ENCODE measurements at places on chromosomes 7 and 10.

DNA sequence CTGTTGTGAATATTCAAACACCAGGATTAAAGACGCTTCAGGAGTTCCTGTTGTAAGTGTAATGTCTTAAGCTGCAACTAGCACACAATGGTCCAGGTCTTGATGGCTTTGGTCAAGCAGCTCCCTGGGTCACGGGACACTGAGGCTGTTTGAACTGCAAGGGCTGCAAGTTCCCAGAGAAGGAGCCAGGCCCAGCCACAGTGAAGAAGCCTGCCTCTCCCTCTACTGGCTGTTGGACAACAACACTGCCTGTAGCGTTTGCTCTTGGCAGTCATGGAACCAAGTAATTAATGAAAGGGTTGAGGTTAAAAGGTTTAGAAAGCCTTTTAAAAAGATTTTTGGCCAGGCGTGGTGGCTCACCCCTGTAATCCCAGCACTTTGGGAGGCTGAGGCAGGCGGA, 31.9 kb upstream of the GUSB start:
- no peaks in the 10 kb centered on the region for H3K36me3 ChIP-seq
- H3K4me1 ChIP-seq: no peaks in the 10 kb centered on the region
- H3K27ac ChIP-seq: no peak overlapping the region
- no peaks in the 10 kb centered on the region for H3K27me3 ChIP-seq

DNA sequence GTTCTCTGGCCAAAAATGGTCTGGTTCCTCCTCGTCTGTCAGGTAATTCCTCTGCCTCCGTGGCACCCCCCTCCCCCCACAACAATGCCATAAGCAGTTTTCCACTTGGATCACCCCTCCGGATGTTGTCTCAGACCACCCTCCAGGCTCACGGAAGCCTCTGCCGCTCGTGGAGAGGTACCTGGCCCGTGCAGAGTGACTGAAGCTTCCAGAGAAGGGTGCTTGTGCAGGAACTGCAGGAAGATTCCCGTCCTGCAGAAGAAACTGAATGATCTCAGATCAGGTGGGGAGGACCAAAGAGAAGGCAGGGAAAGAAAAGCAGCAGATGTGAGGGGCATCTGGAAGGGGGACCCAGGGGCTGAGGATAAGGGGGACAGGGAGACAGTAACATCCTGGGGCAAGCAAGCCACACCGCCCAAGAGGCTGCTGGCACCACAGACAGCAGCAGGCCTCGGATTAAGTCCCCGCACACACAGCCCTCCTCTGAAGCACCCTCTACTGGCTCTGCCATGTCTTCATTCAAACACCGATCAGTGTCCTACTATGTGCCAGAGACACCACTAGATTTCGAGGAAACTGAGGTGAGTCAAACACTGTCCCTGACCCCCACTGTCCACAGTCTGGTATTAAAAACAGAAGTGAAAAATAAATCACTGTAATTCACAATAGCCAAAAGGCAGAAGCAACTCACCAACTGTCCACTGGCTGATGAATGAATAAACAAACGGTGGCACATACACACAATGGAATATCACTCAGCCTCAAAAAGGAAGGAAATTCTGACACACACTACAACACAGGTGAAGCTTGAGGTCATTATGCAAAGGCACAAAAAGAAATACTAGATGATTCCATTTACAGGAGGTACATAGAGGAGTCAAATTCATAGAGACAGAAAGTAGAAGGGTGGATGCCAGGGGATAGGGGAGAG, 26.4 kb downstream of the KIAA1549 start:
- DNase-seq: no peak
- H3K4me1 ChIP-seq: no peaks in the 10 kb centered on the region
- H3K27ac ChIP-seq: no peak overlapping the region
- H3K36me3 ChIP-seq: no peaks in the 10 kb centered on the region
- no peak overlapping the region for H3K4me3 ChIP-seq

GRCh38 chr10:89470628-89471027, 56.3 kb downstream of the IFIT5 start:
- no peak for DNase-seq
- no peaks in the 10 kb centered on the region for H3K36me3 ChIP-seq
- no peaks in the 10 kb centered on the region for H3K4me1 ChIP-seq
- no peak overlapping the region for H3K4me3 ChIP-seq
- H3K27me3 ChIP-seq: peaks cover 2% of the 10 kb centered on the region

GRCh38 chr10:24622781-24623301, 100.8 kb downstream of the ARHGAP21 start:
- no peak for DNase-seq
- H3K27ac ChIP-seq: peak overlapping the region; percentile 72
- H3K27me3 ChIP-seq: no peaks in the 10 kb centered on the region
- H3K36me3 ChIP-seq: no peaks in the 10 kb centered on the region
- peak overlapping the region; percentile 1 for H3K4me3 ChIP-seq

DNA sequence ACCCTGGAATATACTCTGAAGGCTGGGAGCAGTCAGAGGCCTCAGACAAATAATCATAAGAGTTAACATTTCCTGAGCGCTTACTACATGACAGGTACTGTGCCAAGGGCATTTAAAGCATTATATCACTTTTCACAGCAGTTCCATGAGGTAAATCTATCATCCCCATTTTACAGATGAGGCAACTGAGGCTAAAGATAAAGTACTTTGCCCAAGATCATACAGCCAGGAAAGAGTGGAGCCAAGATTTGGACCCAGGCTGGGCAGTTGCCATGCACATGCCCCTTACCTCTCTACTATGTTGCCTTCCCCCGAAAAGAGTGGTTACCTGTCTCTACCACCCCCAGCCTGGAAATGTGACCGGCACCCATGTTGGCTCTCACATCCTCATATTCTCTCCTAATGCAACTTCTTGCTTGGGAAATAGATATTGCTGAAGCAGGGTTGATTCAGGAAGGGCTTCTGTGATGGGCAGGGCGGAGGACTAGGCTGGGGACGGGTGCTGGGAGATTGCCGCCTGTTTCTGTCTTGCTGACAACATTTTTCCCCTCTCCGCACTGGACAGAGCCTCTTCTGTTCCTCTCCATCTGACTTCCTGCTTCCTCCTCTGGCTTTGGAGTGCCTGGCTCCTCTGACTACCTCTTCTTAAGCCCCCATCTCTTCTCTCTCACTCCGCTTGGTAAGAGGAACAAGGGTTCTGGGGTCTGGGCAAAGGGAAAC, 13.8 kb downstream of the SMO start:
- no peaks in the 10 kb centered on the region for H3K36me3 ChIP-seq
- no peak overlapping the region for H3K4me3 ChIP-seq
- no peak overlapping the region for H3K27ac ChIP-seq
- H3K27me3 ChIP-seq: peaks cover 20% of the 10 kb centered on the region

- no peaks in the 10 kb centered on the region for H3K36me3 ChIP-seq
- no peaks in the 10 kb centered on the region for H3K4me1 ChIP-seq
- no peak overlapping the region for H3K27ac ChIP-seq
Measured at GRCh38 chr10:22893781-22894180, 34.1 kb upstream of the ARMC3 start.

- H3K36me3 ChIP-seq: no peaks in the 10 kb centered on the region
- no peak overlapping the region for H3K27ac ChIP-seq
- no peaks in the 10 kb centered on the region for H3K4me1 ChIP-seq
- DNase-seq: no peak
Measured at GRCh38 chr10:92920866-92921265, 72.5 kb downstream of the EXOC6 start.

- H3K36me3 ChIP-seq: peaks cover 2% of the 10 kb centered on the region
- peak overlapping the region; percentile 86 for H3K27ac ChIP-seq
- H3K27me3 ChIP-seq: no peaks in the 10 kb centered on the region
- DNase-seq: peak; percentile 43
- H3K4me1 ChIP-seq: peaks cover 16% of the 10 kb centered on the region
- peak overlapping the region; percentile 70 for H3K4me3 ChIP-seq
Measured at GRCh38 chr10:87093632-87094372, 841 bp downstream of the GLUD1 start.
